ENCODE measurements at places on chromosomes 11 and 22.

DNA sequence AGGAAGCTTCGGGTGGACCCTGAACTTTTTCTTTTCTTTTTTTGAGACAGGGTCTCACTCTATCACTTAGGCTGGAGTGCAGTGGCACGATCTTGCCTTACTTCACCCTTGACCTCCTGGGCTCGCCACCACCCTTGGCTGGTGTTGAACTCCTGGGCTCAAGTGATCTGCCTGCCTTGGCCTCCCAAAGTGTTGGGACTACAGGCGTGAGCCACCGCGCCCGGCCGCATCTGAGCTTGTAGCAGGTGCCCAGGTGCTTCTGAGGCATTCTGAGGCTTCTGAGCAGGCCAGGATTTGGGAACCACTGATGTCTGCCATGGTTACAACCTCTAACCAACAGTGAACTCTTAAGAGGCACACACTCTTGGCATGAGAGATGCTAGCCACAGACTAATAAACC is 5.1 kb downstream of the USP35 start:
- peaks cover 38% of the 10 kb centered on the region for H3K4me1 ChIP-seq
- DNase-seq = no peak
- peaks cover 13% of the 10 kb centered on the region for H3K36me3 ChIP-seq
- no peak overlapping the region for H3K27ac ChIP-seq
- H3K4me3 ChIP-seq = no peak overlapping the region

DNA sequence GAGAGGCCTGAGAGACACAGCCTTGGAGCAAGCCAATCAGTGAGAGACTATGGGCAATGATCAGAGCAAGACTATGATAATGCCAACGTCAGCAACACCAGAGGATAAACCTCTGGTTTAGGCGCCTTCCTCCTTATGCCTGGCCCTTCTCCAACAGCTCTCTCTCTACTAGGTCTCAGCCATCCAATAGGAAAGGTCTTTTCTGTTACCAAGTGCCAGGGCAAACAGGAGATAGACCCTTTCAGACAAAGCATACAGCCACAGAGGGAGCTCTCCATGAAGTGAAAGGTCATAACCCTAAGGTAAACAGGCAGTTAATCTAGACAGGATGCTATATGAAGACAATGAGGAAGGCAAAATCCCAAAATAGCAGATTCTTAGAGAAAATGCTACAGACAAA is 9.5 kb downstream of the STK33 start:
- no peak overlapping the region for H3K27ac ChIP-seq
- H3K27me3 ChIP-seq = peaks cover 4% of the 10 kb centered on the region
- DNase-seq = no peak
- H3K36me3 ChIP-seq = peaks cover 2% of the 10 kb centered on the region

DNA sequence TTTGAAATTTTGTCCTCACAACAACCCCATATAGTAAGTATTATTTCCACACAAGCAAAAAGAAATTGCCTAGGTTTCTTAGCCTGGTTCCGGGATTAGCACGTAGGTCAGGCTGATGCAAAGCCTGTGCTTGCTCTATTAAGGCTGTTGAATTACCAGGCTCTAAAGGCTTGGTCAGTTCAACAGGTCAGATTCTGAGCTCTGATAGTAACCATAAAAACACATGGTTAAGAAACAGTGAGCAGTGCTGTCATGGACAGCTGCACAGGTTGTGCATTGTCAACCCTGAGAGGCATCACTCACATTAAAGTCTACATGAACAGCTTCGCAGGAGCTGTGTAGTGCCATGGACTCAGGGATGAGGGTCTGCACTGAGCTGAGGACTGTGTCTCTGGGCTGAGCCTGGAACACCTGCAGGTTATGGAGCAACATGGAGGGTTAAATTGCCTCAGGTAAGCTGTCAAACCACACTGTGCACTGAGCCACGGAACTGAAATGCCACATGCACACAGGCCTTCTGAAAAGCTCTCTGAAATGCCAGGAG is 98.0 kb downstream of the PIWIL4 start:
- H3K4me3 ChIP-seq = no peak overlapping the region
- no peak for DNase-seq
- peaks cover 18% of the 10 kb centered on the region for H3K27me3 ChIP-seq
- no peak overlapping the region for H3K27ac ChIP-seq

DNA sequence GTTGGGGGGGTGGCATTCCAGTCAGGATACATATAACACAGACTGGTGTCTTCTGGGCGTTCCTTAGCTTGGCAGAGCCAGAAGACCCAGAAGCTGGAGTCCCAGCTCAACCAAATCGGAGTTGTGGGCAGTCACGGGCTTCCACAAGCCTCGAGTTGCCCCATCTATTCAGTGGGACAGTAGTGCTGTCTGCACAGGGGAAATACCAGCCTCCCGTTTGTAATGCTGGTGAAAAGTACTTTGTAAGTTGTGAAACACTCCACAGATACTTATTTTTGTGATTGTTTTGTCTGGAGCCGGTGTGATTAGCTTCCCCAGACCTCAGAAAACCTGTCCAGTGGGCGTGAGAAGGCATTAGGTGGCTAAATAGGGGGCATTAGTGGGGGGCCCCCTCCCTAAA is 13.6 kb downstream of the DGKZ start:
- H3K27ac ChIP-seq = peak overlapping the region; percentile 88
- peaks cover 31% of the 10 kb centered on the region for H3K4me1 ChIP-seq
- H3K27me3 ChIP-seq = no peaks in the 10 kb centered on the region
- peak overlapping the region; percentile 86 for H3K4me3 ChIP-seq
- H3K36me3 ChIP-seq = peaks cover 8% of the 10 kb centered on the region
- no peak for DNase-seq

DNA sequence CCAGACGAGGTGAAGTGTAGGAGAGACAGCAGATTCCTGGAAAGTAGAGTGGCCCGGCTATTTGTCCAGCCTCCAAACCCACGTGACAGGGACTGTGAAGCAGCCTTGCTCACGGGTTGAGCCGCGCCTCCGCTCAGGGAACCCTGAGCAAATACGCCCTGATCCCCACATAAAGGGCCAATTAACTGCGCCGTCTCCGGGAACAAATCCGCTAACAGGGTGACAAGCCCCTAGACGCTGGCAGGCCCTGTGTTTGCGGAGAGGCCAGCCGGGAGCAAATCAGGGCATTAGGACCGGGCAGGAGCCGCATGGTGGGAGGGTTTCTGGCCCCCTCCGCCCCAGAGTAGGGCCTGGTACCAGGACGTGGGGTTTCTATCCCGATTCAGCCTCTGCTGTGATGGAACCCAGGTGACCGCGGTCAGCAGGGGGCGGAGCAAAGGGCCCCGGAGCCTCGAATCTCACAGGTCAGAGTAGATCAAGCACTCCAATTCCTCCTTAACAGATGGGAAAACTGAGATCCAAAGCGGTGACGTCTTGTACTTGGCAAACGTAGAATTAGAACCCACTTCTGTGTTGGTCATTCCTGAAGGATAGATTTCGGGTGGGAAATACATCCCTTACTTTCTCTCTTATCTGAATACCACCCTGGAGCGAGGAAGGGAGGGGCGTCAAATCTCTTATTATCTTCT is 2.0 kb upstream of the ROBO3 start:
- H3K4me3 ChIP-seq = no peak overlapping the region
- H3K27me3 ChIP-seq = peaks cover 78% of the 10 kb centered on the region
- peaks cover 9% of the 10 kb centered on the region for H3K4me1 ChIP-seq

GRCh38 chr11:75583718-75584658 is 21.9 kb downstream of the SERPINH1 start:
- peak overlapping the region; percentile 81 for H3K4me3 ChIP-seq
- H3K27ac ChIP-seq = peak overlapping the region; percentile 83
- DNase-seq = no peak
- H3K36me3 ChIP-seq = no peaks in the 10 kb centered on the region

- no peaks in the 10 kb centered on the region for H3K27me3 ChIP-seq
- H3K27ac ChIP-seq = no peak overlapping the region
- peaks cover 66% of the 10 kb centered on the region for H3K36me3 ChIP-seq
- no peak for DNase-seq
- peak overlapping the region; percentile 100 for H3K4me3 ChIP-seq
Measured at GRCh38 chr22:35651085-35651484, 2.8 kb downstream of the APOL6 start.

Measured in activated naive CD8-positive, alpha-beta T cell treated with anti-CD3 and anti-CD28 coated beads, Interleukin-2, amount 10 ng/mL, durations not matched to agents 7 days and 5 days (primary cell).